ENCODE measurements at places on chromosomes 13 and 19.

- DNase-seq = no peak
These were observed 21.3 kb upstream of the SLC7A9 start for GRCh38 chr19:32890841-32891240.

- no peak for DNase-seq
These were observed 28.6 kb downstream of the MARK4 start for GRCh38 chr19:45279587-45280192.

DNA sequence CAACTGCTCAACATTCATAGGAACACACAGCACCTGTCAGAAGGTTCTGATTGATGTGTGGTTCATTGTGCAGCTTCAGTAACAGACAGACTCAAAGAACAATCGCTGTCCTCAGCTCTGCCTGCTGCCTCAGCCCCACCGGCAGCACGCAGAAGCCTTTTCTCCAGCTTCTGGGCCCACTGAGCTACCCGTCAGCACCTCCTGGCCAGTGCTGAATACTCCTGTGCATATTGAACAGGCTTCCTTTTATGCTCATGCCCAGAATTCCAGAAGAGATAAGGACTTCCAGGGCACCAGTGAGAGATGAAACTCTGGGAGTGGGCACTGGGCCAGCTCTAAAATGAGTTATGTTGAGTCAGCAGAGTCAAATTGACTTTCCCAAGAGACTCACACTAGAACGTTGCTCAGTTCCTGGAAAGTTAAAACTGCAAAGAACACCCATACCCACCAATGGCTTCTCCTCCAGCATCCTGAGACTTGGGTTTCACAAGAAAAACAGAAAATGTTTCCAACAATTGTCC is 119.3 kb downstream of the COL4A1 start:
- DNase-seq = no peak

- peak; percentile 67 for DNase-seq
These were observed 7.3 kb downstream of the IRS2 start for GRCh38 chr13:109779074-109779473.

GRCh38 chr13:112885782-112886268 is 83.2 kb upstream of the MCF2L start:
- DNase-seq = no peak

- DNase-seq = no peak
These were observed 8.7 kb downstream of the BCL3 start for GRCh38 chr19:44757057-44757734.

GRCh38 chr13:46150134-46150693 is 31.8 kb downstream of the LCP1 start:
- no peak for DNase-seq

DNA sequence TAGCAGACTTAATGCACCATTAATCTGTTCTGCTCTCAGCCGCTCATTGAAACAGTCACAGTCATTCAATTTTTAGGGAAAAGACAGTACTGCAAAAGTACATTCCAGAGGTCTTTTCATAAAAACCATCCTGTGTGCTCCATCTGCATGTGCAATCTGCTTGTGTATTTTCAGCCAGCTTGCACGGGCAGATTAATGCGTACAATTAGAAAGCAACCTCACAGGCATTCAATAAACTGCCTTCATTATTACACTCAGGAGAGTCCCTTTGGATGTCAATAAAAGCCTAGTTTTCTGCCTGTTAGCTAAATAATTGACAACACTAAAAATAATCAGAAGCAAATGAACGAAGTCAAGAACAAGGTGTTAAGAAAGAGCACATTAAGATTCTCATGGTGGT is 41.9 kb downstream of the EPSTI1 start:
- DNase-seq = no peak

GRCh38 chr13:92315265-92315664 is 911.3 kb upstream of the GPC6 start:
- no peak for DNase-seq

GRCh38 chr19:56085571-56086275 is 35.4 kb downstream of the ZNF787 start:
- DNase-seq = no peak

DNA sequence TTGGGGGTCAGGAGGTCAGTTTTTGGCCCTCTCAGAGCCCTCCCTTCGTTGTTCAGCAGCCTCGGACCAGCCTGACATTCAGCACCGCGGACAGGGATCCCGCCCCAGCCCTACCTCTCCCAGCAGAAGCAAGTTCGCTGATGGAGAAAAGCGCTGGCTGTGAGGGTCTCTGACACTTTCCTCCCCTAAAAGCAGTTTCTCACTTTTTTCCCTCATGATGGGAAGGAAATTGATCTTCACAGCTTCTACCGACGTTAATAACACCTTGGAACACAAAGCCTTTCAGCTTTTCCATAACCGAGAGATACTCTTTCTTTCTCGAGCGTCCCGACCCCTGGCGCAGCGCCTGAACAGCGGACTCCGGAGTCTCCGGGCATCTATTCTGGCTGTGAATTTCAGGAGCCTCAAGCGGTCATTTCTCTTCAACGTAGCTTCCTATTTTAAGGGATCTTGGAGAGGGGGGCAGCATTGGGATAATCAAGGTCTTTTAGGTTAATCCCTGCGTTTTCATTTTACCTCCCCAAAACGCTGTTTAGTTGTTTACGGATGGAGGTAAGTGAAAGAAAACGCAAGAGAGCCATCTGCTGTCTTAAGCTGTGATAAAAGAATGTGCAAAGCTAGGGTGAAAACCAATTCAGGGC is 467.2 kb downstream of the ITGBL1 start:
- DNase-seq = no peak
